ENCODE measurements at places on chromosomes 13 and 19.

DNA sequence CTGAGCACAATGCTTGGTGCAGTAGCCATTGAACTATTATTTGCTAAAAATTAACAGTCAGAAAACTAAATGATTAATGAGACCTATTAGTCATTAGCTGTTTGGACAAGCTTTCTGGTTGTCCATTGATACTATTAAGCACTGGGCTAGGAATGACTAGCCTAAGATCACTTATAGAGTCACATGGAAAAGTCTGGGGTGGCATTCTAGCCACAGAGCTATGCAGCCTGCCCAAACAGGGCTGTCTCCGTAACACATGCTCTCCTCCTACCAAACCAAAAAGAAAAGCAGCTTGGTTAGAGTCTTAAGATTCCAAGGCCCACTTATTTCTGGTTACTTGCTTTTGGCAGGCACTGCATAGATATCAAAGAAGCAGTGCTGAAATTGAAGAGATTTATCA is 193.5 kb upstream of the NBEA start:
- DNase-seq: no peak

DNA sequence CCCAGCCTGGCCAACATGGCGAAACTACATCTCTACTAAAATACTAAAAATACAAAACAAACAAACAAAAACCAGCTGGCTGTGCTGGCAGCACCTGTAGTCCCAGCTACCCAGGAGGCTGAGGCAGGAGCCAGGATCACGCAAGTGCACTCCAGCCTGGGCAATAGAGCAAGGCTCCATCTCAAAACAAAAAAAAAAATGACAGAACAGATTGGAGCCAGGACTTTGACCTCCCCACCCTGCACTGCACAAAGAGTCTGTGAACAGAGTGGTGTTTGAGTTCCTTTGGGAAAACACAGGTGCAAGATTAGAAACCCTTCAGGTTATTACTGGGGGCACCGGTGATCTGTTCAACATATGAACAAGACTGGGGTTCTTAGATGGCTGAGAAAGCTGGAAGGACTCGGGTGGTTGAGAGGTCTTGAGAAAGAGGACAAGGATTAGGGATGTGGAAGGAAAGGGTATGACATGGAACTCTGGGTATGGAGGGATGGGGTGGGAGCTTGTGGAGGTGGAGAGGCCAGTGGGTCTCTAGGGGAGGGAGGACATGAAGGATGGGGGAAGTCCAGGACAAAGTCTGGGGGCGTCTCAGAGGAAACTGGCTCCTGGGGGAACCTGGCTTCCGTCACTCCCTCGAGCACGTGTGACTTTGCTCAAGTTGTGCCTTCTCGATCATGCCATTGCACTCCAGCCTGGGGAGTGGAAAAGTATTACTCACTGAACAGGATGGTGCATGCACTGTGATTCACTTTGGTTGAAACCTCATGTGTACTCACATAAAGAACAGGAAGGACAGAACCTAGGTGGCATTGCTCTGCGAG is 25.9 kb downstream of the RCN3 start:
- DNase-seq: no peak

- no peak for DNase-seq
These were observed 16.4 kb upstream of the TMEM255B start for GRCh38 chr13:113742445-113743120.

DNA sequence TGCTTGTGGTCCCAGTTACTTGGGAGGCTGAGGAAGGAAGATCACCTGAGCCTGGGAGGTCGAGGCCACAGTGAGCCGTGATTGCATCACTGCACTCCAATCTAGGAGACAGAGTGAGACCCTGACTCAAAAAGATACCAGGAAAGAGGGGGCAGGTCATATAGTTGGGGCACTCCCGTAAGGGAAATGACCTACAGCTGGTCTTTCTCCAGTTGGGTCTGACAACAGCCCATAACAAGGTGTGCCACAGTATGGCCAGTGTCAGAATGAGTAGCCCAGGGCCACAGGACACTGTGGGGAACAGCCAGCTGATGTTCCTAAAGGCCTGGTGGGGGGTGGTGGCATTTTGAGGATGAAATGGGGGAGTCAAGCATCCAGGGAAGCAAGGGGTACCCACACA is 10.8 kb downstream of the DNMT1 start:
- DNase-seq: no peak

DNA sequence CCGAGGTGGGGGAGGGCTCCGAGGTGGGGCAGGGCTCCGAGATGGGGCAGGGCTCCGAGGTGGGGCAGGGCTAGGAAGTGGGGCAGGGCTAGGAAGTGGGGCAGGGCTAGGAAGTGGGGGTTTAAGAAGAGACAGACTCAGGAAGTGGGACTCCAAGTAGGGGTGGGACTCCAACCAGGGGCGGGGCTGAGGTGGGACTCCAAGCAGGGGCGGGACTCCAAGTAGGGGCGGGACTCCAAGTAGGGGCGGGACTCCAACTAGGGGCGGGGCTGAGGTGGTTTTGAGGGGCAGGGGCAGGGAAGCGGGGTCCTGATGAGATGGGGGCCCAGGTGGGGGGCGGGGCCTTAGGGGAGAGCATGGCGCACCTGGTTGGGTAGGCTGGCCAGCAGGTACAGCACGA is 13.6 kb downstream of the CFD start:
- DNase-seq: no peak

GRCh38 chr13:95570016-95570415 is 17.5 kb downstream of the CLDN10 start:
- DNase-seq: no peak

GRCh38 chr19:39355253-39355652 is 13.0 kb downstream of the SAMD4B start:
- no peak for DNase-seq

DNA sequence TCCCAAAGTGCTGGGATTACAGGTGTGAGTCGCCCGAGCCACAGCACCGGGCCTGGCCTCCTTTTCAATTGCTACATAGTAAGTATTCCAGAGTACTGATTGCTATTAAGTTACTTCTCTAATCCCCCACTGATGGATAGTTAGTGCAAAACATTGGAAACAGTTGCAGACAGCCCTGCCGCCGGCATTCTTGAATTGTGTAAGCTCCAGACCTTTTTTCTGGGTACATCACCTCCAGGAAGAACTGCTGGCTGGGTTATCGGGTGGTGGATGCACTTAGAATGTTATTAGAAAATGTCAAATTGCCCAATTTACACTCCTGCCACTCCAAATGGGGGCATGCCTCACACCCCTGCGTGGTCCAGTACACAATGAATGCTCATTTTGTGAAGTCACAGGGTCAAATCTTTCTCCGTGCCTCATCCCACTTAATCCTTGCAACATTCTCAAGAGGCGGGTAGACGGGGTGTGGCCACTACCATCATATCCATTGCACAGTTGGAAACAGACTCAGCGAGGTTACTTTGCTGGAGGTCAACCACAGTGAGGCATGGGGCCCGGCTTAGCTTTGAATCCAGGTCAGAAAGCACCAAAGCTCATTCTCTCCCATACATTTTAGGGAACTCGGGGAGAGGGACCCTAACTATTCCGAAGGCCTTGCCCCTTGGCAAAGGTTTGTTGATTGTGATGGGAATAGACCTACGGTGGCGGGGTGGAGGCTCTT is 1.0 kb upstream of the KDM4B start:
- no peak for DNase-seq

DNA sequence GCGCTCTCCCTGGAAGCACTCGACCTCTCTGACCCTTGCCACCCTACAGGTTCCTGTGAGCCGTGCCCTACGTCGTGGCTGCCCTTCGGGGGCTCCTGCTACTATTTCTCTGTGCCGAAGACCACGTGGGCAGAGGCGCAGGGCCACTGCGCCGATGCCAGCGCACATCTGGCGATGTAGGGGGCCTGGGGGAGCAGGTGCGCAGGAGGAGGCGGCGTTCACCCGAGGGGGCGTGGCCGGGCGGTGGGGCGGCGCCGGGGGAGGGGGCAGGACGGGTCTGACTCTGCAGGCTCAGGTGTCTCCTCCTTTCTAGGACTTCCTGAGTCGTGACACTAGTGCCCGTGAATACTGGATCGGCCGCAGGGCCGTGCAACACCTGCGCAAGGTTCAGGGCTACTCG is 26.4 kb downstream of the CLEC4M start:
- DNase-seq: no peak

DNA sequence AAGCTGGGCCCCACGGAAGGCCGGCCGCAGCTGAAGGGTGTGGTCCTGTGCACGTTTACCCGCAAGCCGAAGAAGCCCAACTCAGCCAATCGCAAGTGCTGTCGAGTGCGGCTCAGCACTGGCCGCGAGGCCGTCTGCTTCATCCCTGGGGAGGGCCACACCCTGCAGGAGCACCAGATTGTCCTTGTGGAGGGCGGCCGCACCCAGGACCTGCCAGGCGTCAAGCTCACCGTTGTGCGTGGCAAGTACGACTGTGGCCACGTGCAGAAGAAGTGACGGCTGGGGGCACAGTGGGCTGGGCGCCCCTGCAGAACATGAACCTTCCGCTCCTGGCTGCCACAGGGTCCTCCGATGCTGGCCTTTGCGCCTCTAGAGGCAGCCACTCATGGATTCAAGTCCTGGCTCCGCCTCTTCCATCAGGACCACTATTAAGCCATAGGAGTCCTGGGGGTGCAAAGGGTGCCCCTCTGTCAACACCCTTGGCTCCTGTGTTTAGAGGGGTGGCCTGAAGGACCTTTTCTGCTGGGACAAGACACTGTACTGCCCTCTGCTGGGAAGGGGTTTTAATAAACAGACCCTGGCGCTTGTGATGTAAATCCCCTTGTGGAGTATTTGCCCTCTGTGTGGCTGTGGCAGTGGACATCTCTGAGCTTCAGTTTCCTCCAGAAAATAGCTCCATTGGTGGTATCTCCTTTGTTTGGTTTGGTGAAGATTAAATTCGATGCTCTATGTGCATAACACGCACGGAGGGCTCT is 1.9 kb downstream of the MRPS12 start:
- DNase-seq: no peak

DNA sequence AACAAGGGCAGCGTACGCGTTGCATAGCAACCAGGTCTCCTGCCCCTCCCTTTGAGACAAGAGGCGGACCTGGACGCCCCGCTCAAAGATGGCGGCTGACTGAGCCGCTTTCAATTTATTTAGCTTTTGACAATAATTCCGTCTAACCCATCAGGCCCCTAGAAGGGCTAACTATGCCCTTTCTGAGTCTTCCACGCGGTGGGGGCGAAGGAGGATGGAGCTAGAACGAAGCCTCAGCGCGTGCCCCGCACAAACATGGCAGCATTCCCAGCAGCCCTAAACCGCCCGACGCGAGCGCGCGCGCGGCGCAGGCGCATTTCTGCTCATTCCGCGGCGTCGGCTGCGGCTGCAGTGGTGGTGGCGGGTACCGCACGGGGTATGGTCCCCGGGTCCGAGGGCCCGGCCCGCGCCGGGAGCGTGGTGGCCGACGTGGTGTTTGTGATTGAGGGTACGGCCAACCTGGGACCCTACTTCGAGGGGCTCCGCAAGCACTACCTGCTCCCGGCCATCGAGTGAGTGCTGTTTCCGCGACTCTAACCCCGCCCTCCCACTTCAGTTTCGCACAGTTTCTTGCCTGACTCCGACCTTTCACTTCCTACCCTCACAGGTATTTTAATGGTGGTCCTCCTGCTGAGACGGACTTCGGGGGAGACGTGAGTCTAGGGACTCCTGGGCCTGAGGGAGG is at the start of gene MED25:
MED25 (plus strand) TSS at position 326 of the 685 bp plus-strand sequence; CDS start at position 379, 53 bp downstream.
- DNase-seq: peak; percentile 73

- no peak for DNase-seq
These were observed at the start of gene NDUFA13 for GRCh38 chr19:19515642-19516519. NDUFA13 (plus strand) TSS chr19:19516225; CDS start chr19:19516239, 14 bp downstream.

DNA sequence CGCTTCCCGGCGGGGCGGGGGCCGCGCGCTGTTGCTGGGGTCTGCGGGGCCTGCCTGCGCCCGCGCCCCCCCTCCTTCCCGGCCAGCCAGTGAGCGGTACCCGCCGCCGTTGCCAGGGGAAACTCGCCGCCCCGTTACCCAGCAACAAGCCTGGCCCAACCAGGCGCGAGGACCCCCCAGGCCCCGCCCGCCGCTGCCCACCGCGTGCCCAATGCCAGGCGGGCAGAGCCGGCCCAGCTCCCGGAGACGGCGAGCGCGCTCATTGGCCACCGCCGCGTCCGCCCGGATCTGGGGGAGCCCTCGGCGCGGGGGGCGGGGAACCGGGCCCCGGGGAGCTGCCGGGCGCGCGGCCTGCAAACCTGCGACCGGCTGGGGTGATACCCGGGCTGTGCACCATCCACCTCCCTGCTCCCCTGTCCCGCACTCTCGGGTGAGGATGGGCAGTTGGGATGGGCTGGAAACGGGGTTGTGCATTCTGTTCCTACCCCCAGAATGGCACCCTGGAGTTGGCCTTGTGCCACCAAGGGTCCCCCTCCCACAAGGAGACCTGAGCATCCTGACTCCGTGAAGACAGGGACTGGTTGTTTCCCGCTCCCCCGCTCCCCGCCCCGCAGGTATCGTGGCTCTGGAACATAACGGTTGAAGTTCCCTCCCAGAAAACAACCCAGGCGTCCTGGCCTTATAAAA is 8.8 kb upstream of the BBC3 start:
- no peak for DNase-seq

DNA sequence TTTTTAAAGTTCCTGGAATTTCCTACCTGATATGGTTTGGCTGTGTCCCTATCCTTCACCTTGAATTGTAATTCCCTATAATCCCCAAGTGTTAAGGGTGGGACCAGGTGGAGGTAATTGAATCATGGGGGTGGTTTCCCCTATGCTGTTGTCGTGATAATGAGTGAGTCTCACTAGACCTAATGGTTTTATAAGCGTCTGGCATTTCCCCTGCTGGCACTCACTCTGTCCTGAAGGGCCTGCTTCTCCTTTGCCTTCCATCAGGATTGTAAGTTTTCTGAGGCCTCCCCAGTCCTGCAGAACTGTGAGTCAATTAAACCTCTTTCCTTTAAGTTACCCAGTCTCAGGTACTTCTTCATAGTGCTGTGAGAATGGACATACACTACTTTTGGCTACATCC is 298.7 kb downstream of the HS6ST3 start:
- no peak for DNase-seq

GRCh38 chr13:33639626-33640080 is 178.3 kb upstream of the RFC3 start:
- no peak for DNase-seq

DNA sequence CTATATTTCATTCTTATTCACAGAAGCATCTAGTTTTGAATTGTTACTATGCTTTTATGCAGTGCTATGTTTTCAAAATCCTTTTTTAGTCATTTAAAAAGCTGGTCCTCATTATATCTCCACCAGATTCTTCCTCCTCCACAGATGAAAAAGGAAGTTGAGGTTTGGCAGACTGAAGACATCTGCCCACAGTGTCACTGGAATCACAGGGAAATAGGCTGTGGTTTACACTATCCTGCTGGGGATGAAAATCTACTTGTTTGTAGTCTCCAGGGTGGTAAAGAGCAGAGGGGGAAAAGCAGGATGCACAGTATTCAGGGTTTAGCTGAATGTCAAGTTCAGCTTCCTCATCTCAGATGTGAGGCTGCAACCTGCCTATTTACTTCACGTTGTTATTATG is 351.2 kb downstream of the DNAJC15 start:
- DNase-seq: no peak

GRCh38 chr19:30090476-30090875 is 148.4 kb downstream of the URI1 start:
- DNase-seq: no peak

- no peak for DNase-seq
These were observed 61.4 kb downstream of the CCNE1 start for GRCh38 chr19:29873024-29873800.

DNA sequence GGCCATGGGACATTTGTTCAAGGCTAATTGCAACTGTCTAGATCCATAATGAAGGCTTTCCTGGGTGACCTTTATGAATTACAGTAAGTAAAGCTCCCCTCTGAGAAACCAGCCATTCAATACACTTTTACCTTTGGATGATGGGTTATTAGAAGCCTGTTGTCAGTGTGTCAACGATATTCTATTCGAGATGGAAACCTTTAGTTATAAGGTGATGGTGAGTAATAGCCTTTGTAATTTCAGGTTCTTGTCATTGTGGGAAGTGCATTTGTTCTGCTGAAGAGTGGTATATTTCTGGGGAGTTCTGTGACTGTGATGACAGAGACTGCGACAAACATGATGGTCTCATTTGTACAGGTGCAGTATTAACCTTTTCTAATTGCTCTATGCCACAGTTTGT is 261.7 kb downstream of the ITGBL1 start:
- no peak for DNase-seq
